ENCODE measurements at places on chromosomes 1 and 21.

DNA sequence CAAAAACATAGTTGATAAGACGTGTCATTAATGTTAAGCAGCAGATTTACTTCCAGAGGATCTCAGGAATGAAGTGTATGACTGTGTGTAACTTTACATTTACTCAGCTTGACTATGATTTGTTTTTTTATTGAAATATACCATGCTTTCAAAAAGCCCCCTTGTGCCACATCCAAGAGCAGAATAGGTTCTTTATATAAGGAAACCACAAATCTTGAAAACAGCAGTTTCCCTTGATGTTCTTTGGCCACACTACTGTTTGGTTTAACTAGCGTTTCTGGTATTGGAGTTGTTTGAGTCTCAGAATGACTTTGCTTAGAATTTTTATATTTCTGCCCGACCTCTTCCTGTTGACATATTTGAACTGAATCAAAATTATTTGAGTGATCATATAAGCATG lies 25.0 kb downstream of the LRRC8C start:
- DNase-seq, result no peak

DNA sequence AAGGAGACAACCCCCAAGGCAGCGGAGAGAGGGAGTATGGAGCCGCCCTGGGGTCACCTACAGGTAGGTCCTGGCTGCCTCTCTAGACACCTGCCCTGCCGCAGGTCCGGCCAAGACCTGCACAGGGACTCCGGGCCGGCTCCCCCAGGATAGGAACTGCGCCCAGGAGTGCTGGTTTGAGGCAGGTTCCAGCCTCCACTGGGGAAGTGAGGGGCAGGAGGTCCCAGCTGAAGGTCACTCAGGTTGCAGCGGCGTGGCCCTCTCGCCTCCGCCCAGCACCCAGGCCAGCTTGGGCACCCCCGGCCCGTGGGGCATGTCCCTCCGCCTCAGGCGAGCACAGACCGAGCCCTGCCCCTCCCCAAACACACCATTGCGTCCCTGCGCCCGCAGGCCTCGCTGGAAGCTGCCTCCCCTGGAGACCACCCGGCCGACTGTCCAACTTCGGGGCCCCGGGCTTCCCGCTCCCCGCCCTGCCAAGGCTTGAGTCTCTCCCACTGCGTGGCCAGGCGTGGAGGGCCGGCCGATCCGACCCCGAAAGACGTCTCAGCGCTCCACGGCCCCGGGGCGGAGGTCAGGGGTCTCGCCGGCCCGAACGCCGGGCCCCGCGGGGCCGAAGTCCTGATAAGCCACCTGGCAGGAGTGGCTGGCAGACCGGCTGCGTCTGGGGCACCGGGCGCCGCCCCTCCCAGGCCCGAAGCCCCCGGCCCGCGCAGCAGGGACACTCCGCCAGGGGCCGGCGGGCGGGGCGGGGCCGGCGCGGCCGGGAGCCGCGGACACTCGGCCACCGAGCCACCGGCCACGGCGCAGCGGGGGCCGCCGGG lies 1.4 kb upstream of the SKI start:
- DNase-seq, result no peak

DNA sequence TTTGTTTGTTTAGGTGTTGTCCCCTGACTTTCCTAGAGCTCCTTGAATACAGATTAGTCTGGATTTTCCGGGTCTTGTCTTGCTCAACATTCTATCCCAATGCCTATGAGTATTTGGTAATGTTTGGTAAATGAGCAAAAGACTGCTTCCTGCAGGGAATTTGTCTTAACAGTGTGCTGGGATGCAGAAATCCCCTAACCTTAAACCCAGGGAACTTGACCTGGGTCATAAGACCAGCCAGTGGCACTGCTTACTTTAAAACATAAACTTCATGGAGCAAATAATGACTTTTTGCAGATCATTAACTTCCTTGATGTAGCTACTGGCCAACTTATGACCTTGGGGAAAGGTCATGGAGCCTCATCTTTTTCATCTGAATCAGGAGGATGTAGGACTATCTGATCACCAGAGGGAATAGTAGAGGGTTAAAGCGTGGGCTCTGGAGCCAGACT lies 27.2 kb downstream of the TCEANC2 start:
- no peak for DNase-seq

DNA sequence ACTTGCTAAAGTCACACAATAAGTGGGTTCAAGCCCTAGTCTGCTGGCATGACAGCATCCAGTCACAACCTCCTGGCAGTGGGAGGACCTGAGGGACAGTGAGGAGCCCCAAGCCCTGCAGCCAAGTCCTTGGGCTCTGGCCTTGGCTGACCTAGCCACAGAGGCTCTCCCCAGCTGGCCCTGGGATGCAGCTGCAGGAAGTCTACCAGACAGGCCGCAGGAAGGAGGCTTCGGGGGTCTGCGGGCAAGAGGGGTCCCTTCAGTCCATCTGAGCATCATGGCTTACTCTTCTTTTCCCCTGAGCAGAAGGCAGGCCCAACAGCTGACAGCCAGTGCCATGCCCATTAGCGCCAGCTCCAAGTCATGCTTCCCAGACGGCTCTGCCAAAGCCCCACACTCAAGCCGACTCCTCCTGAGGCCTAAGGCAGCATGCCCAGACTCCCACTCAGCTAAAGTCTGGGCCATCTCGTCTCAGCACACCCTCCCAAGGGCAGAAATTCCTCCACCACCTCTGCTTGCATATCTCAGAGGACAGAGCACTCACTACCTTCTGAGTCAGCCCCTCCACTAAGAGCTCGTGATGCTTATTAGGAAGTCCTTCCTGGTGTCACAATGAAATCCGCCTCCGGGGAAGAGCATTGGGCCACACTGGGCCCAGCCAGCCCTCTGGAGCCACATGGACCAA lies 20.1 kb downstream of the SLC1A7 start:
- DNase-seq, result no peak

Data from stimulated activated CD4-positive, alpha-beta T cell treated with anti-CD3 and anti-CD28 coated beads, Interleukin-4, amount 100 ng/mL, for 48 hours (primary cell).